ENCODE measurements at places on chromosomes 3 and 15.

DNA sequence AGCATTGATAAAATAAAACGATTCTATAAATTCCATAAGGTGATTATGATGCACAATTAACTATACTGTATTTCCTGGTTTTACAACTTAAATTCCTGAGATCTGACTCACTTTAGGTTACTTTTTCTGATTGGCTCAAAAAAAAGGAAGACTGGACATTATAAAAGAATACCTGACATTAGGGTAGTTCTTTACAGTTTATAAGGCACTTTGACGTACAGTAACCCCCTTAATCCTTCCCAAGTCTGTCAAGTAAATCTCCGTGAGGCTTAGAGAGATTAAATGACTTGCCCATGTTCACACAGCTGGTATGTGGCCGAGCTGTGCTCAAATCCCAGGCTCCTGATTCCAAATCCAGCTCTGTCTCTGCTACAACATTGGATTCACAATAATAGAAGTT lies 1.0 kb upstream of the SLTM start:
- no peak for DNase-seq

- DNase-seq, result no peak
Observed at GRCh38 chr3:104286645-104287044, 1080.1 kb upstream of the ALCAM start.

- DNase-seq, result no peak
Observed at GRCh38 chr15:48677821-48678220, 32.3 kb upstream of the FBN1 start.

GRCh38 chr3:97895216-97895615 lies 73.4 kb downstream of the CRYBG3 start:
- no peak for DNase-seq

DNA sequence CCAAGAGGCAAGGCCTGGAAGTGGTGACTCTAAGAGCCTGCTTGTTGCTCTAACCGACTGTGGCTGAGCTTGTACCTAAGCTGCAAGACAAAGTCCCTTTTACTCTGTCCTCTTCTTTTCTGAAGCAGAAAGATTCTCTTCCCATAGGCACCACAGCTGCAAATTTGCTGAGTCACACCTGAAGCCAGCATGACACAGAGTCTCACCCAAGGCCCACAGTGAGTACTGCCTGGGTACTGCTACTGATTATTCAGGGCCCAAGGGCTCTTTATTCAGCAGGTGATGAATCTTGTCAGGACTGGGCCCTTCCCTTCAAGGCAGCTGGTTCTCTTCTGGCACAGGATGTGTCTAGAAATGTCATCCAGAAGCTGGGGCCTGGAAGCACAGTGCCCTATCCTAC lies 18.9 kb upstream of the TIGIT start:
- DNase-seq, result no peak

GRCh38 chr15:93974804-93975481 lies 256.4 kb upstream of the MCTP2 start:
- no peak for DNase-seq

DNA sequence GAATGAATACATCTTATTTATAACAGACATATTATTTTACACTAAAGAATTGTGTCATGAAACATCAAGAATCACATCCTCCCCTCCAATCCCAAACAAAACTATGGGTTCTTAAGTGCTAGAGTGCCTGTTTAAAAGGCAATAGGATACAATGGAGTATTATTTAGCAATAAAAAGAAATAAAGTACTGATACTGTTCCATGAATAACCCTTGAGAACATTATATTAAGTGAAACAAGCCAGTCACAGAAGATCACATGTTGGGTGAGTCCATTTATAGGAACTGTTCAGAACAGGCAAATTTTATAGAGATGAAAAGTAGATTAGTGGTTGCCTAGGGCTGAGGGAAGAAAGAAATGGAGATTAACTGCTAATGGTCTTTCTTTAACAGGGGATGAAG lies 86.5 kb downstream of the ANKRD28 start:
- DNase-seq, result no peak

- DNase-seq, result no peak
Observed at GRCh38 chr3:172171396-172172075, 132.2 kb downstream of the FNDC3B start.

DNA sequence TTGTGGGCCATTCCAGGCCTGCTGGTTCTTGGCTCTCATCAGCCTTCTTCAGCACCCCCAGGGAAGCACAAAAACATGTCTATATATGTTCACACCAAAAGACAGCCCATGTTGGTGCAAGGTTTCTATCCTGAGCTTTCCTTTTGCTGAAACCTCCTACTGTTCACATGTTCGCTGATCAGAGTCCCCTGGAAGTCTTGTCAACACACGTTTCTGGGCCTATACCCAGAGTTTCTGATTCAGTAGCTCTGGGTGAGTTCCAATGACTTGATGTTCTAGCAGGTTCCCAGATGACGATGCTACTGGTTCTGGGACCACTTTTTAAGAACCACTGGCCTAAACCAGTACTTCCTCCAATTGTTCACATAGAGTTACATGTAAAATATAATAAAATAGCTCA lies 46.0 kb downstream of the SUCNR1 start:
- DNase-seq, result no peak

DNA sequence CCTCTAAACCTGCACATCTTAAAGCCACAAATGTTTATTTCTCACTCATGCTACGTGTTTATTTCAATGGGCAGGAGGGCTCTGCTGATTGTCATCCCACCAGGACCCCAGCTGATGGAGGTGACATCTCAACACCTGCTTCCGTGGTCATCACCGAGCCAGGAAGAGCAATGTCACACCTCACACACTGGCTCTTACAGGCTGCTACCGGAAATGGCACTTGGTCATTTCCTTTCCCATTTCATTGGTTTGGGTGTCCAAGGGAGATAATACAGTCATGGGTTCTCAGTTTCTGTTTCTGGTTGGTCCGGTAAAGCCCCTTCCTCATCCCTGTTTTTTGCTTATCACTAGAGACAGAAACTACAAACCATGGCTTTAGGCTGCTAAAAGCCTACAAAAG lies 41.9 kb downstream of the ABHD2 start:
- no peak for DNase-seq

DNA sequence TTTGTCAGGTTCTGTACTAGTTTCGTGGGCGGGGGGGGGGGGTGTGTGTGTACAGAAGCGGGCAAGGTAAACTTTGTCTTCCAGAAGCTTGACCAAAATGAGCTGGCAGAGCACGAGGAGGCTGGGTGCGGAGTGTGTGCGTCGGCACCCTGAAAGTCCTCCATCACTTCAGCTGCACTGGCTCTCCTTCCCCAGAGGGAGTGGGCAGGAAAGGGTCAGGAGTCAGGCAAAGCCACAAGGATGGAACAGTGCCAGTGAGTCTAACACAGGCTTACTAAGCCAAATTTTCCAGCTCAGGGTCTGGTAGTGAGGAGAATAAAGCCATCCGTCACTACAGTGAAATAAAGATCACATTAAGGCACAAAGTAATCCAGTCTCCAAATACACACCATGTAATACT lies 11.9 kb upstream of the SH3GL3 start:
- no peak for DNase-seq

DNA sequence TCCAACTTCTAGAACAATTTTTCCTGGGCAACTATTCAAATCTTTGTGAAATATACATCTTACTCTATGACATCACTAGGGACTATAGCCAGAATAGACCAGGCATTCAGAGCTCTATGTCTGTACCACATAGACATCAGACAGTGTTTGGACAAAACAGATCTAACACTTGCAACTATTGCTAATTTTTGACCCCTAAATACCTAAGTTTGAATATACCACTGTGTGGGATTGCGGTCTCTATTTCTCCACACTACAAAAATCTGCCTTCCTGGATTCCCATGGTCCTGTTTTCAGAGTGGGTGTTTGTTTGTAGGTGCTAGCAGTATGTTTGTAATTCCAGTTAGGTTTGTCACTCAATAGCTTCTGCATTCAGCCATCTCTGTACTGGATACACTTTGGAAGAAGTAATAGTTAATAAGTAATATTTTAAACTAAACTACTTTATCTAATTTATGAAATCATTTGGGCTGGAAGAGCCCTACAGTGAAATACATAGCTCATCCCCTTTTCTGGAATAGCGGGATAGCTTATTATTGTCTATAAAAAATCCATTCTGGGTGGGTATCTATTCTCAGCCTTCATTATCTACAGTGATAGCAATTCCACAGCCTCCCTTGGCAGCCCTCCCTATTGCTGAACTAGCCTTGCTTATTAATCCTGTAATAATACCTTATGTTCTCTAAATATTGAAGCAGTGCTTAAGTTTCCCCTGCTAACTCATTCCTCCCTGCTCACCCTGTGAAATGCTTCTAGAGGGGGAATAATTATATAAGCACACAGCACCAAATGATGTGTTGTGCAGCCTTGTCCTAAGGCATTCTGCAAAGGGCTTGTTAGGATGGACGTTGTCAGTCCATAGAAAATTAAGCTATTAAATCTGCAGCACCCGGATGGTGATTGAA lies 49.4 kb downstream of the RBMS3 start:
- no peak for DNase-seq

DNA sequence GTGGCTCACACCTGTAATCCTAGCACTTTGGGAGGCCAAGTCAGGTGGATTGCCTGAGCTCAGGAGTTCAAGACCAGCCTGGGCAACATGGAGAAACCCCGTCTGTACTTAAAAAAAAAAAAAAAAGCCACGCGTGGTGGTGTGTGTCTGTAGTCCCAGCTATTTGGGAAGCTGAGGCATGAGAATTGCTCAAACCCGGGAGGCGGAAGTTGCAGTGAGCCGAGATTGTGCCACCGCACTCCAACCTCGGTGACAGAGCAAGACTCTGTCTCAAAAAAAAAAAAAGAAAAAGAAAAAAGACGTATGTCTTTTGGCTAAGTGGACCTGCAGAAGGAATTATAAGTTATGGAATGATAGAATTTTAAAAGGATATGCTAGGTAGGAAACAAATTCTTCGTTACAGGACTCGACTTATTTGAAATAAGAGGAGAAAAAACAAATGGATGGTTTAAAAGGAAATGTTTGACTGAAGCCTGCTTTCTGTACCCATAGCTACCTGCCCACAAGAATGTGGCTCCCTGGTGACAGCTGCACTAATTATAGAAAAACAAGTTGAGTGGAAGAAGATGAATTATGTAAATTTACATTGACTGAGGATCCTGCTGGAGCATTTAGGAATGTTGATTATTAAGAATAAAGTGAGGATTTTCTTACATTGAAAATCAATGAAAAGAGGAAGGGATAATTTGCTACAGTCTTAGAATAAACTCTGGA lies 36.0 kb upstream of the SKIL start:
- no peak for DNase-seq

DNA sequence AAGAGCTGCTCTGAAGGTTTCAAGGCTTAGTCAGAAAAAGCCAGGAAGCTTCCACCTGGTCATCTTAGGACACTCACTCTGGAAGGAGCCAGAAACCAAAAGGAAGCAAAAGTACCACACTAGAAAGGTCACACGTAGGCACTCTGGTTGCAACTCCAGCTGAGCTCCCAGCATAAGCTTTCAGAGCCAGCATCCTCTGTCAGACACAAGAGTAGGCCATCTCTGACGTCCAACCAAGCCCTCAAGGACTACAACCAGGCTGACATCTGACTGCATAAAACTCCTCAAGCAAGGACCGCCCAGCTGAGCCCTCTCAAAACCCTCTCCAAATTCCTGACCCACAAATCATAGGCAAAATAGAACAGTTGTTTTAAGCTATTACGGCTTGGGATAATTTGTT lies 12.8 kb downstream of the SH3BP5 start:
- no peak for DNase-seq

GRCh38 chr3:138941259-138941885 lies 5.6 kb downstream of the FOXL2 start:
- DNase-seq, result no peak

Data from NCI-H1105 (cell line).